ENCODE measurements at places on chromosomes 12 and 14.

- DNase-seq: no peak
These were observed 180.5 kb downstream of the CAND1 start for GRCh38 chr12:67449591-67450052.

DNA sequence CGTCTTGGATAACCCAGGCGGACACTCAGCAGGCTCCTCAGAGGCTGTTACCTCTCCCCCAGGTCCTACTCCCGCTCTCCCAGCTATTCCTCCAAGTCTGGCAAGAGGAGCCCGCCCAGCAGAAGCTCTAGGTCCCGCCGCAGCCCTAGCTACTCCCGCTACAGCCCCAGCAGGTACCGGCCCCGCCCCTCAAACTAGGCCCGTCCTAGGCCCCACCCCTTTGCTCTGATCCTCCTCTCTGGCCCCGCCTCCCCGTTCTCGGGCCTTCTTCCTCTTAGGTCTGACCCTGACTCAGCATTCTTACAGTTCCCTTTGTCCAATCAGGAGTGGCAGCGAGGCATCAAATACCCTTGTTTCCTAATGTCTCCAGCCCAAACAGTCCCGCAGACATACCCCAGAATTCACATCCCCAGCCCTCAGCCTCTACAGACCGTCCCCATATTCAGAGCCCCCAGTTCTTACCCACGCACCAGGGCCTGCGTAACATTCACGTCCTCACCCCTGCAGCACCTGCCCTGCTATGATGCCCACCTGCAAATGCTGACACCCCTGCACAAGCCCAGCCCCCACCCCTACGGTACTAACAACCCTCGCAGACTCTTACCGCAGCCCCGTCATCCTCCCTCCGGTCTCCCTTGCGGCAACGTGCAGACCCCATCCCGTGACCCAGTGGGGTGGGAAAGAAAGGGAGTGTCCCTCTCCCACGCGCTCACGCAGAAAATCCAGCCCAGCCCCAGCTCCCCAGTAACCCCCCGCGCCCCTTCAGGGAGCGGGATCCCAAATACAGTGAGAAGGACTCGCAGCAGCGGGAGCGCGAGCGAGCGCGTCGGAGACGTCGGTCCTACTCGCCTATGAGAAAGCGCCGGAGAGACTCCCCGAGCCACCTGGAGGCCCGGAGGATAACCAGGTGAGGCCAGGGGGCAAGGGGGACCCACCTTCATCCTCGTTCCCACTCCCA lies 25.0 kb upstream of the HSPB8 start:
- DNase-seq: peak; percentile 52

DNA sequence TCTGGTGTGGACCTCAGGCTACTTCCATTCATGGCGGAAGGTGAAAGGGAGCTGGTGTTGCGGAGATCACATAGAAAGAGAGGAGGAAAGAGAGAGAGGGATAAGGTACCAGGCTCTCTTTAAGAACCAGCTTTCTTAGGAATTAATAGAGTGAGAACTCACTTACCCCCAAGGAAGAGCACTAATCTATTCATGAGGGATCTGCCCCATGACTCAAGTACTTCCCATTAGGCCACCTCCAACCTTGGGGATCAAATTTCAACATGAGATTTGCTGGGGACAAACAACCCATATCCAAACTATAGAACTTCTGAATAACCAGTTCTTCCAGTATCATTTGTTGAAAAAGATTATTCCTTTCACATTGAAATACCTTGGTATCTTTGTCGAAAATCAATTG lies 34.0 kb upstream of the C2CD5 start:
- DNase-seq: no peak

GRCh38 chr12:51771008-51771407 lies 77.5 kb downstream of the FIGNL2 start:
- no peak for DNase-seq

DNA sequence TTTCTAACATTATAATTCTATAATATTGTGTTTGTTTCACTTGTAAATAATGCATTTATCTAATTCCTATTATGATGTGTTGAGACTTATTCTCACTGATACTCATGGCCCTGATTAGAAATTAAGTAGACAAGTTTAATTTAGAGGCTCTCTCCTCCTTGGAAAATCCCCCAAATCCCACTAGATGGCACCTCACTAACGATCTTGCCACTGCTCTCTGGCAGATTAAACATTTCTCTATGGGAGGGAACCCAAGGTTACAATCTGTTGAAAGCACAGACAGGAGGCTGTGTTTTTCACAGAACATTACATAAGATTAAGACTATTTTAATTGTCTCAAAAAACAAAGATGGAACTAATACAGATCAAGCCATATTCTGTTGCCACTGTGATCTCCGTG lies 318.7 kb downstream of the LRFN5 start:
- peak; percentile 25 for DNase-seq

Measured in retinal pigment epithelial cell (primary cell).